ENCODE measurements at places on chromosomes 11 and 22.

- no peak for DNase-seq
Measured at GRCh38 chr22:28116219-28116673, 197.2 kb upstream of the PITPNB start.

- DNase-seq: no peak
Measured at GRCh38 chr11:93741882-93742226, 382 bp downstream of the C11orf54 start.

GRCh38 chr11:86149792-86150191, 80.9 kb upstream of the PICALM start:
- DNase-seq: no peak

DNA sequence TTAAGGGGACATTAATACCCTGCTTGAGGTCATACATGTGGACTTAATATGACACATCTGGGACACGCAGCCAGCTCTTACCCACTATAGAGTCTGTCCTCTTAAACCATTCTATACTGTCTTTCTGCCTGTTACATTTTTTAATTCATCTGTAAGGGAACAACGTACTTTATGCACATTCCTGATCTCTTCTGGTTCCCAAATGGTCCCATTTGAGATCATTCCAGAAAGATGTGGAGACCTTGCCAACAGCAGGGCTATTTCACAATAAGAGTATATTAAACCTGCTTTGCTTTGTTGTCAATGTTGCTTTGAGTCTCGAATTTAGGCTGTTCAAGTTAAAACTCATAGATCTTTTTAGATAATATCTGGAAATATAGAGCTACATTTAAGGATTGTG, 332.2 kb upstream of the RAG2 start:
- DNase-seq: no peak

DNA sequence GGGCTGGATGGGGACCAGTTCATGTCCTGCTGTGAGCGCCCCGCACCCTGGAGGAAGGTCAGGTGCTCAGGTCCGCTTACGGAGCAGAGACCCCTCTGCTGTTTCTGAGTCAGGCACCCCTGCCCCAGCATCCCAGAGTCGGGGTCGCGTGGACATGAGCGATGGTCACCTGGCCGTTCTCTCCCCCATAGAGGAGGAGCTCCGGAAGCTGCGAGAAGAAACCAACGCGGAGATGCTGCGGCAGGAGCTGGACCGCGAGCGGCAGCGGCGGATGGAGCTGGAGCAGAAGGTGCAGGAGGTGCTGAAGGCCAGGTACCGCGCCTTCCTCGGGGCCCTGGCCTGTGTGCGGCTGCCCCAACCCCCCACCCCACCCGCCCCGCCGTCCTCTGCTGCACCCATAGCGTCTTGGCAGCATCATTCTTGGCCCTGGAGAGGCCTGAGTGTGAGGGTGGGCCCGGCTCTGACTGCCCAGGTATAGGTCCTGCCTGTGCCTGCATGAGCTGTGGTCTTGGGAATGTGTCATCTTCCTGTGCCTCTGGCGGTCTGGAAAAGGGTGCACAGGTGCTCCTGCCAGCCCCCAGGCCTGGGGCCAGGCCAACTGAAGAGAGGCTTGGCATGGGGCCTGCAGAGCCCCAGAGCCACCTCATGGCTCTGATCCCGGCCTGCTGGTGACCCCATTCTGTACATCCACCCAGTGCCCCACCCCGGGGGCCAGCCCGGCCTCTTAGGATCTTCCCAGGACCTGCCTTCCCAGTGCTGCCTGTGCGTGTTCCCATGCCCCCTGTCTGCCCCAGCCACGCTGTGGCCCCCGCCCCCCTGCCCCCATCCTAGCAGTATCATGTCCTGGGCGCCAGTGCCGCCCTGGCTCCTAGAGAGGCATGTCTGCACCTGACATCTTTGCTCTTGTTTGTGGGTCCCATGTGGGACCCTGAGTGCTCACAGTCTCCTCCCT, 38.1 kb downstream of the GRAMD4 start:
- no peak for DNase-seq

GRCh38 chr11:92960886-92961285, 8.6 kb upstream of the MTNR1B start:
- no peak for DNase-seq
